ENCODE measurements at places on chromosomes 13 and 19. TPM values are rescaled to one million over a fixed set of nuclear protein-coding genes. Genes with fewer than 3 reads are reported as not detected.

Gene SIGLEC12
- not detected for total RNA-seq

Gene ERFL
- total RNA-seq, result not detected

Gene PRTN3
- not detected for total RNA-seq

Gene LILRA5
- total RNA-seq, result not detected

Gene ANKLE1
- 0.71 TPM for total RNA-seq

DNA sequence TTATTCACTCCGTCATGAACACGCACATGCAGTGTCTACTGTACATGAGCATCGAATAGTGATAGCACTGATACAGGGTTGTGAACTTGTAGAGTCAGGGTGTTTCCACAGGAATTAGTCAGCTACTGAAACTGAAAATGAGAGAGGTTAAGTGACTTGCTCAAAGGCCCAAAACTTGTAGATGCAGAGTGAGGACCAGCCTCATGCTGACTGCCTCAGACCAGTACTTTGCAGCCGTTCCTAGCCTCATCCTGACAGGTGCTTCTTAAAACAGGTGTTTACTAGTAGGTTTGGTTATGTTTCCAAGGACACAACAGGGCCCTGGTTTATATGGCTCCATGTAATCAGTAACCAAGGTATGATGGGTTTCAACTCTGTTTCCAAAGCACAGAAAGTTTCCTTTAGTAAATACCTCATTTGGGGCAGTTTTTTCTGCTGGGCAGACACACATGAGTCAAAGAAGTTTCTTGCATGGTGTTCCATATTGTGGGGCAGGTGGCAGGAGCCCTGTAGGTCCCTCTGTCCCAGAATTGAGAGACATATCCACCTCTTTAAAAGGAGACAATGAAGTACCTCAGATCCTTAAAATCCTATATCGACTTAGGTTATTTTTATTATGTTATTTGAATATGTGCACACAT lies 16.0 kb downstream of the FGF9 start:
- DNase-seq, result no peak

DNA sequence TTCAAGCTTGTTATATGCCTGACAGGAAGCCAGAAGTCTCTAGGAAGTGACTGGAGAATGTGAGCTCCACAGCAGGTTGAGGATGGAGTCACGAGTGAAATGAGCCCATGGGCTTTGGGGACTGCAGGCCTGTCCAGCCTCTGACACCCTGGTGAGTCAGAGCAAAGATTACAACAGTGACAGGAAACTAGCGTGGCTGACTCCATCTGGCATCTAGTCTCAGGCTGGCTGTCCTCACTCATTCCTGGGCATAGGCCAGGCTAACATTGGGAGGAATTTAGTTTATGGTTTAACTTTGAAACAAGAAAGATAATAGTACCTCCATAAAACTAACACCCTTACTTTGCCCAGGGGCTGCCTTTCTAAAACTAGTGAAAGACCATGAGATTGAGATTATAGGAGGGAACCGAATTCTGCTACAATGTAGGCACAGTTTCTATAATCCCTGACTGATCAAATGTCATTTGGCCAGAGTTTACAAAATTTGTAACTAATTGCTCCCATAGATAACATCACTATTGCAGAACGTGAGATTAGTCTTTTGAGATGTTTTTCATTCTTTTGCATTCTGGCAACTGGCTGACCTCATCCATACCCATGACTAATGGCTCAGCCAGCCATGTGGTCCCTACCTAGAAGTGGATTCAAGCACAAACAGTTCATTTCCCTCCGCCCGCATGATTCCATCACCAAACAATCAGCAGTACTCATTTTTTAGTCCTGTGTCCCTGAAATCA lies 28.4 kb downstream of the PSG1 start:
- peak; percentile 99 for DNase-seq

DNA sequence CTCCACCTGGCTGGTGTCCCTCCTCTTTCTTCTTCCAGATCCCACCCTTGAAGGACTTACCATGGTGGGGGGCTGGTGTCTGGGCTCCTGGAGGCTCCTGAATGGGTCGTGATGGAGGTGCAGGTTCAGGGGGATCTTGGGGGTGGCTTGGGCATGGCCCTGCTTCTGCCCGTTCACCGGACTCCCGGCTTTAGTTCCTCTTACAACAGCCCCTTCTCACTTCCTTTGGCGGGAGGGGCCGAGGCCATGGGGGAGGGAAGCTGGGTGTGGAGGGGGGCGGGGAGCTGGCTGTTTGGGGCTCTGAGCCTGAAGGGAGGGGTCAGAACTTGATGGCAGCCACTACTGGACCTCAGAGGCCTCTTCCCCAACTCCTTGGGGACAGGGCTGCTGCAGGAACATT lies at the start of gene MYO1F:
MYO1F (minus strand) TSS at position 196 of the 400 bp plus-strand sequence; CDS start at position 63, 133 bp downstream.
- DNase-seq, result no peak

- DNase-seq, result no peak
These were observed 11.9 kb upstream of the WDR18 start for GRCh38 chr19:972281-972680.

DNA sequence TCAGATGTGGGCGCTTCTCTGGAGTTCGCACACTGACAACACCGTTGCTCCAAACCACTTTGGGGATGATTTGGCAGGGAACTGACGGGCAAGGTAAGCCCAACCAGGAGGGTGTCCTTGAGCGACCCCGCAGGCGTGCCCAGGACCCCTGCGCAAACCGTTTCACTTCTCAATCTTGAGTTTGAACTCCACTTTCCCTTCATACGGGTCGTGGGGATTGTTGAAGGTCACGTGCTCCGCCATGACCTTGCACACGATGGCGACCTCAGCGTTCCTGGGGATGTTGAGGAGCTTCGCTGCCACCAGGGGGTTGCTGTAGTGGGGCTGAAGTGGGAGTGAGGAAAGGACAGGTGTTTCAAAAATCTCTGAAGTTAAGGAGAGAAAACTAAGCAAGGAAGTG lies 8.8 kb downstream of the ATP4B start:
- DNase-seq, result no peak

- no peak for DNase-seq
These were observed 30.2 kb downstream of the PDCD5 start for GRCh38 chr19:32611161-32611560.

GRCh38 chr13:77422724-77423123 lies 95.8 kb upstream of the MYCBP2 start:
- no peak for DNase-seq

DNA sequence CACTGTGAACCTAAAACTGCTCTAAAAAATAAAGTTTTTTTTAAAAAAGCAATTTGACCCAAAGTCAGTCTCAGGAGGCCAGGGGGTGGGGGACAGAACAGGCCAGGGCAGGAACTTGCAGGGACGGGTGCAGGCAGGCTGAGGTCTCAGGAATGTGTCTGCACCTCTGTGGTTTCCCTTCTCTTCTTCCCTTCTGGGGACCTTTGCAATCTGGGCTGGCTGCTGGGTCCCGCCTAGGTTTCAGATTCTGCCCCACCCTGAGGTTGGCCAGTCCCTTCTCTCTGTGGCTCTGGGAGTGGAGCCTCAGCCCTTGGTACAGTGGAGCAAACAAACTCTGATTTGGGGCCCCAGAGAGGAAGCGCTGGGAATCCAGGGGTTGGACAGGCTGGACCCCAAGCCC lies 5.3 kb upstream of the F2RL3 start:
- no peak for DNase-seq

GRCh38 chr19:46847528-46847927 lies 3.1 kb downstream of the AP2S1 start:
- DNase-seq, result no peak

DNA sequence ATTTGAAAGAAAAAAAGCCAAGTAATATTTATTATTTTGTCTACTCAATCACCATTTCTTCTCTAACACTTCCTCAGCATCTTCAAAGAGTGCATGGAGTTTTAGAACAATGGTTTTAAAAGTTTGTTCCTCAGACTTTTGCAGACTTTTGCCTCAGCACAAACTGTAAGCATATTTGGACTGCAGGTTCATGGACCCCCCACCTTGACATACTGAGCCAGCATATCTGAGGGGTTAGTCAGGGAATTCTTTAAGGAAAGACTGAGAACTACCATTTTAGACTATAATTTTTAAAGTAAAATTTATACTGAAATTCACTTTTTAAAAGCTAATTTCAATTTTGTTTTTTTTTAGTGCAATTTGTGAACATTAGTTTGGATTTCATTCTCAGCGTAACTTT lies 1676.8 kb upstream of the PCDH20 start:
- no peak for DNase-seq

DNA sequence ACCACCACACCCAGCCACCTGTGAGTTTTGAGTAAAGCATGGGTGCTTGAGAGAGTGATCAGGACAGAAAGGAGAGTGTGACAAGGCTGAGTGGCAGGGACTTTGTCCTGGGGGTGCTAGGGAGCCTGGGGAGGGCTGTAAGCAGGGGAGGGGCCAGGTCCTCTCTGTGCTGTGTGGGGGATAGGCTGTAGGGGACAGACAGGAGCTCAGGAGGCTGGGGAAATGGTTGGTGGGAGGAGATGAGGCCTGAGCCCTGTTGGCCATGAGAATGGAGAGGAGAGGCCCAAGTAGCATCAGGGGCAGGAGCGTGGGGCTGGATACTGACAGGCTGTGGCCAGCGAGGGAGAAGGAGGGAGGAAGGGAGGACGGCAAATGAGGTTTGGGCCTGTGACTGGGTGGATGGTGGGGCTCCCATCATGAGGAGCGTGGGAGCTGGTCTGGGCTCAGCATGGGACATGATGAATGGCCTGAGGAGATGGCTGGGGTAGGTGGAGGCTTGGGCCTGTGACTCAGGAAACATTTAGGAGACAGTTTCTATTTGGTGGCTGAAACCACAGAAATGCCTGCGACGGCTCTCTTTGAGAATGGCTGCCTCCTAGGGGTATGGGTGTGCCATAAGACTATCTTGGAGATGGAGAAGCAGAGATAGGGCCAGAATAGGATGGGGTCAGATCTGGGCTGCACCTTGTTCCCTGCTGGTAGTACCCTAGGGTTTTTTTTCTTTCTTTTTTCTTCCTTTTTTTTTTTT lies 25.0 kb downstream of the GRIN2D start:
- peak; percentile 87 for DNase-seq

DNA sequence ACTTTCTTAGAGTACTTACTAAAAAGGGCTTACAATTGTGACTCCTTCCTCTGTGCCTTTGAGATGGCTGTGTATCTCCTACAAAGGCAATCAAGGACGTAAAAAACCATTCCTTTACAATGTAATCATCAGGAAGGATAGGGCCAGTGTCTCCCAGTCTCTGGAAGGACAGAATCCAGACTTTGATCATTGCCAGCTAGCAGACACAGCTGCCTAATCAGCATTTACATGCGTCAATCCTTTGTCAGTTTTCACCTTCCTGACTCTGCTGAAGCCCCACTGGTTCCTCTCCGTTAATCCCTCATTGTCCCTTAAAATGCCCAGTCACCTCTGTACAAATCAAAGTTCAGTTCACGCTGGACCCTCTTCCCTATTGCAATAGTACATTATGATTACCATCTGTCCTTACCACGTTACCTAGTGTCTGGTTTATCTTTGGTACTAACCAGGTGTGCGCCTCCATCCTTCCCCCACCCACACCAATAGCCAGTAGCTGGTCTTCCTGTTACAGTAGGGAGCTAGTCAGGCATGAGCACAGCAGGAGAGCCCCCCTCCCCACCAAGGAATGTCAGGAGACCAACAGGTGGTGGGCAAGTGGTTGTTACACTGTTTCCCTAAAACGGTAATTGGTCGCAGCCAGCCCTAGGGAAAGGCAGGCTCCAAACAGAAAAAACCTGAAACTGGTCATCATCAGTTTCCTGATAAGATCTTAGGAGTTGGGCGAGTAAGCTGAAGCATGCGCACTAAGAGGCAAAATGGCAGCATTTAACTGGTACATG lies 49.7 kb downstream of the TGDS start:
- no peak for DNase-seq

GRCh38 chr13:44576351-44577235 lies 463 bp upstream of the TSC22D1 start:
- DNase-seq, result no peak

DNA sequence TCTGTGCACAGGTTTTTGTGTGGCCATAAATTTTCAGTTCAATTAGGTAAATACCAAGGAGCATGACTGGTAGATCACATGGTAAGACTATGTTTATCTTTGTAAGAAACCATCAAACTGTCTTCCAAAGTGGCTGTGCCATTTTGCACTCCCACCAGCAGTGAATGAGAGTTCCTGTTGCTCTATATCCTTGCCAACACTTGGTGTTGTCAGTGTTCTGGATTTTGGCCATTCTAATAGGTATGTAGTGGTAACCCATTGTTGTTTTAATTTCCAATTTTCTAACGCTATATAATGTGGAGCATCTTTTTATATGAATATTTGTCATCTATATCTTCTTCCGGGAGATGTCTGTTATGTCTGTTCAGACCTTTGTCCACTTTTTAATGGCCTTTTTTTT lies 51.7 kb upstream of the MED4 start:
- DNase-seq, result no peak

DNA sequence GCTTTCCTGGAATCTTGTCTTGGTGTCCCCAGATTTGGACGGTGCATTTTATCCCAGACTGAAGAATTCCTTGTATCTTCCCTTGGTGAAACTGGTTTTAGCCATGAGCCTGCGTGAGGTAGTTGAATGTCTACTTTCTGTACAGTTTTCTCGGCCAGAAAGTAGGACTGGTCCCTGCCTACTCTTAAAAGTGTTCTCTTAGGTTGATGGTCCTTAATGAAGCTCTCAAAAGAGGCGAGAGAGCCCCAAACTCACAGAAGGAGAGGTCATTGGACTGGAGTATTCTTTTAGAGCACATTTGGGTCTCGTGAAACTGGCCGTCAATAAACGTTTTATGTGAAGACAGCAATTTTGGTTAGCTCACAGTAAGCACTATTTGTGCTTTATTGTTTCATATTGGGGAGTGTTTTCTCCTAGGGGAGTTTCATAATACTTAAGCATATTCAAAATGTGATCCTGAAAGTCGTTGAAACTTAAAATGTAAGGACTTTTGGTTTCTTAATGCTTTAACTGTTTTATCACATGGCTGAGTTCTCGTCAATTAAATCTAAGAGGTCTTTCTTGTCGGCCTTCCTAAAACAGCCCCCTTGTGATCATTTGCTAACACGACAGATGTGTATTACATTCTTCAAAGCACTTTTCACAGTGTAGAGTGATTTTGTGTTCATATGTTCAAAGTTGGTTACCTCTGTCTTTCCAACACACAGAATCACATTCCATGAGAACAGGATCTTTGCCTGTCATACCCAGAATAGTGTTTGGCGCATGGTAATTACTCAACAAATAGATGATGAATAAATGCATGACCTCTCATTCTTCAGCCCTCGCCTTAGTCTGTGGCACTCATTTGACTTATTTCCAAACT lies 889 bp downstream of the GTF2F2 start:
- peak; percentile 38 for DNase-seq
